ENCODE measurements at places on chromosomes 12 and 14.

GRCh38 chr12:103423516-103423910 is 72.3 kb downstream of the C12orf42 start:
- no peak for DNase-seq

- no peak for DNase-seq
Measured at GRCh38 chr14:53519137-53519536, 366.0 kb upstream of the DDHD1 start.

- DNase-seq: no peak
Measured at GRCh38 chr12:111462210-111462769, 56.6 kb downstream of the SH2B3 start.

DNA sequence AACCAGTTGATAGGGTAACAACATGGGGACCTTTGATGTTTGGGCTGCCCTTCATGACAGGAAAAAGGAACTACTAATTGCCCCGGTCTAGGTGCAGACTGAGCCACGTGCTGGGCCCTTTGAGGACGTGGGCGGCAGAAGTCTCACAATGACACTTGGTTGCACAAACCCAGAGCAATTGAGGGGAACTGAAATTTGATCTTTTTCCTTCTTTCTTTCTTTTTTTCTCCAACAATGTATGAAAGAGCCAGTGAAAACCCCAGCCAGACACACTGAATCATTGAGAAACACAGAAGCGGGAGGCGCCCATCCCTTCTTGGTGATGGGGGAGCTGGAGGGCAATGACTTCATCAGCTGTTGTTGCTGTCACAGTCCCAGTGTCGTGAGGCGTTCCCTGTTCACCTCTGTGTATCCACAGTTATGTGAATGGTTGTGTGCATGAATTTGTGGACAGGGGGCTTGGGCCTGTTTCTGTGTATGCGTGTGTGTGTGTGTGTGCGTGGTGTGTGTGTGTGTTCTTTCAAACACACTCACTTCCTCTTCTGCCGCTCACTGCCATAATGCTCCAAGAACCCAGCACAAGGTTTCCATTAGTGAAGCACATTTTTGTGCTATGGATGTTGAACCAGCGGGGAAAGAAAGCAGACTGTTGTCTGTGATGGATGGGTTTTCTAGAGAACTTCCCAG is 137.5 kb upstream of the CCND2 start:
- DNase-seq: no peak

DNA sequence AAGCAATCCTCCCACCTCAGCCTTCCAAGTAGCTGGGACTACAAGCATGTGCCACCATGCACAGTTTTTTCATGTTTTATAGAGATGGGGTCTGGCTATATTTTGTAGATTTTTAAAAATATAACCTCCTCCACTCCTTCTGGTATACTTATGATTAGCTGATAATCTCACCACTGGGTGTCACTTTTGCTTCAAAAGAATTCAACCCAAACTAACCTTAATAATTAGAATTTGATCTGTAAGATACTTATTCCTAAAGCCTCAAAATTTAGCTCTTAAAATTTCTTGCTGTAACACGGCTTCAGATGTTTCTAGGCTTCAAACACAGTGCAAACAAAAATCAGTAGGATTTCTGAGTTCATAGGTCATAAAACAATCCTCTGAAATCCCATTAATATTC is 130.3 kb downstream of the CEP83 start:
- DNase-seq: no peak

- no peak for DNase-seq
Measured at GRCh38 chr12:57759360-57759980, 4.6 kb downstream of the MARCHF9 start.

DNA sequence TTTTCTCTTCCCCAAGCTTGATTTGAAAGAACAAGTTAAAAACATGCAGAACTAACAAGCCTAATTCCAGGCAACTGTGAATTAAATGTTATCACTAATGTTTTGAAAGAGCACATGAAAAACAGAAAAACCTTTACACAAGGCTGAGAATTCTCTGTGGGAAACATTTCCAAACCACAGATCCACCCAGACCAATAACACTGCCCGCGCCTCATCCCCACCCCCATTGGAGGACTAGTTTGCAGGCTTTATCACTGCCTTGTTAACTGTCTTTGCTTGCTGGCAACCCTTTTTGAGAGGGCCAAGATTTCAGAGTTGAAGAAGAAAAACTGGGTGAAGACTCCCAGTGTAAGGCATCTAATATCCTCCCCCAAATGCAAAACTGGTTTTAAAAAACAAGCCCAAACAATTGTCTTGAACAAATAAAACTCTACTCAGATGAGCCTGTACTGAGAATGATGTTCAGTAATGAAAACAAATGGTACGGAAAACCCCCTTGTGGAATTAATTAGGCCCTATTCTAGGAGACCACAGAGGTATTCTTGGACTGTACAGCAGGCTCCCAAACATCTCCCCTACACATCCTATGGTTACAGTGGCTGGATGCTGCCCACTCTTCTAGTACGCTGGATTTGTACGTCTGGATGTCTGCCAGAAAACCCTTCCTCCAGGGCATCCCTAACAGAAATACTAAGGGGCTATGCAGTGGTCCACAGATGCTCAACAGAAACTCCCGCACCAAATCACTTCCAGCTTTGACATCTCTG is 5.8 kb downstream of the MAX start:
- no peak for DNase-seq

DNA sequence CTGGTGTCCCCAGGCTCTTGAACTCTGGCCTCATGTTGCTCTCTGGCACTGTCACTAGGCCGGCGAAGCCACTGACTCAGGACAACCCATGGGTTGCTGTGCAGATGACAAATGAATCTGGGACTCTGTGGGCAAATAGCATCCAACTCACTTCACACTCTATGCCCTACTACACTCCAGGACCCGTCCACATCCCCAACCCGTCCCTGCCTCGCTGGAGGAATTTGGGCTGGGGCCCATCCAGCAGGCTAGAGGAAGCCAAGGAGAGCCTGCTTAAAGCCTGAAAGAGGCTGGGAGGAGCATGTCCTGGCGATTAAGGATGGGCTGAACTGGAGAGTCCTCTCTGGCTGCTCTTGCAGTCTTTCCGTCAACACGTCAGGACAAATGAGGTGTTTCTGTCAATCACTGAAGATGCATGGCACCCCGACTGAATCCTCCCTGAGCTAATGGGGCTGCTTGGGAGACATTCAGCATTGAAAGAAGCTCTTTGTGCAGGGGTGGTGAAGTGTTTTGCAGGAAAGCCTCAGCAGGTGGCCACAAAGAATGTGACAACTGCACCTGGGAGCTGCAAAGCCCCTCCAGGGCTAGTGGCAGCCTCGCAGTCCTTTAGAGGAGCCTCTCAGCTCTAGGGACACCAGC is 71.7 kb downstream of the ANO2 start:
- no peak for DNase-seq

GRCh38 chr14:53501361-53502211 is 348.5 kb upstream of the DDHD1 start:
- no peak for DNase-seq

- peak; percentile 21 for DNase-seq
Measured at GRCh38 chr12:80937391-80938238, at the start of gene LIN7A. TSS of gene LIN7A (minus strand) at chr12:80937934. CDS start at chr12:80937722, 212 bp downstream.

GRCh38 chr12:109951136-109951535 is 45.0 kb downstream of the GIT2 start:
- DNase-seq: peak; percentile 20

DNA sequence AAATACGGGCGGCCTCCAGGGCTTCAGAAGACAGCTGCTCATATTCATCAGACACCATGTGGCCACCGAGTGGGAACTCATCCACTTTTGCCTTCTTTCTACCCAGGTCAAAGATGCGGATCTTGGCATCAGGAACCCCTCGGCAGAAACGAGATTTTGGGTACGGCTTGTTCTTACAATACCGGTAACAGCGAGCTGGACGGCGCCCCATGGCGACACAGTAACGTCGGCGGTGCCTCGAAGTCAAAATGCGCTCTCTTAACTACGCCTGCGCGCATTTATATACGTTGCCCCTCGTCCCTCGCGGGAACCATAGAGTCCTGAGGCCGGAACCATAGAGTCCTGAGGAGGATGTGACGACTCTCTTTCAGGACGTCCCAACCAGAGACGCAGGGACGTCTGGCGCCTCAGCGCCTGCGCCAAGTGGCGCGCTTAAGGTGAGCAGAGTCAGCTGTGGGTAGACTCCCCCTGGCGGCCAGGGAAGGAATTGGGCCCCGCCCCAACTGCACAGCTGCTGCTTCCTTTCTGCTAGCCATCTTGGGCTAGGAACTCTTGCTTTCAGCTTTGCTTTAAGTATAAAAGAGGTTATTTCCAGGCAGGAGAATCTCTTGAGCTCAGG is at the start of gene RPL10L:
TSS of gene RPL10L (minus strand) at position 256 of the 619 bp plus-strand sequence. CDS start at position 211, 45 bp downstream.
- no peak for DNase-seq

GRCh38 chr14:103220134-103220981 is 97.1 kb downstream of the TNFAIP2 start:
- DNase-seq: no peak

GRCh38 chr14:89011355-89012281 is 187.2 kb downstream of the TTC8 start:
- no peak for DNase-seq

GRCh38 chr14:100711493-100711892 is 15.2 kb upstream of the DLK1 start:
- no peak for DNase-seq

DNA sequence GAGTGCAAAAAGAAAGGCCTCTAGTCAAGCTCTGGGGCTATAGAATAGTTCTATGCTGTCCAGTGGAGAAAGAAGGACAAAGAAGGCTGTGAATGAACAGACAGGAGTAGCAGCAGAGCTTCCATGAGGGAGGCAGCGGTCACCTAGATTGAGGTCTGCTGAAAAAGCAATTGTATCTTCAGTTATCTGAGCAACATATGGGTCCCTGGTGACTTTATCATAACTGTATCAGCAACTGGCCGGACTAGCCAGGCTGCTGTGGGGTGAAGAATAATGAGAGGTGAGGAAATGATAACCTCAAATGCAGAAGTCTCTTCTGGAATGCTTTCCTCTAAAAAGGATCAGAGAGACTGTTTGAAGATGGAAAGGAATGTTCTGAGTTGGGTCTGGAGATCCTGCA is 971.3 kb upstream of the TMEM132C start:
- DNase-seq: no peak

GRCh38 chr12:95836630-95837239 is 22.0 kb upstream of the SNRPF start:
- DNase-seq: no peak

- no peak for DNase-seq
Measured at GRCh38 chr14:80973931-80974641, 18.7 kb downstream of the TSHR start.

DNA sequence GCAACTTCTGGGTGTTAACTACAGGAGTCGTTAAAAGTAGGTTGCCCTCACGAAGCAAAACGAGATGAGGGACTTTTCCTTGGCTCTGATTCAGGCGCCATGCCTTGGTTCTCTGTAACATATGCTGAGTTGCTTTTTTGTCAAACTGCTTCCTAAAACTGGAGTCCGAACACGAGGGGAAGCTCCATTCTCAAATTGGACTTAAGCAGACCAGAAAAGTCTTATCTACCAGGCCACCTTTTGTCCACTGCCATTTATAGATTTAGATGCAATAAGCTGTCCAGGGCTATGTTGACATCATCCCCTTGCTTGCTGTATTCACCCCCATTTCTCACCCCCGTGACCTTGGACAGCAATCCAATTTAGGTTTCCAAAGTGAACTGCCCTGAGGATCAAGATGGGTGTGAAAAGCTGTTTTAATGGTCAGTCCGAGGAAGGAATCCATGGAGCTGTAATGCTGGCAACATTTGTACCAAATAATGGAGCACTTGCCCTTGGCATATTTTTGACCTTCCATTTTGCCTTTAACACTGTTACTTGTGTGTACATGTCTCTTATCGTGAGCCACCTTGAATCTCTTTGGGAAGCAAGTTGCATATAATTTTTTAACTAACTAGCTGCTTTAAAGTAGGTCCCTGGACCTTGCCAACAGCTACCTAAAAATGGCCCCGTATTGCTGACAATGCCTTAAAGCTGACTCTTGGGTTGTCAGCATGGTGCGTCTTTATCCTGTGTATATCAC is 298.1 kb downstream of the EGLN3 start:
- DNase-seq: no peak

GRCh38 chr14:24264298-24264697 is 1.3 kb upstream of the TGM1 start:
- no peak for DNase-seq

DNA sequence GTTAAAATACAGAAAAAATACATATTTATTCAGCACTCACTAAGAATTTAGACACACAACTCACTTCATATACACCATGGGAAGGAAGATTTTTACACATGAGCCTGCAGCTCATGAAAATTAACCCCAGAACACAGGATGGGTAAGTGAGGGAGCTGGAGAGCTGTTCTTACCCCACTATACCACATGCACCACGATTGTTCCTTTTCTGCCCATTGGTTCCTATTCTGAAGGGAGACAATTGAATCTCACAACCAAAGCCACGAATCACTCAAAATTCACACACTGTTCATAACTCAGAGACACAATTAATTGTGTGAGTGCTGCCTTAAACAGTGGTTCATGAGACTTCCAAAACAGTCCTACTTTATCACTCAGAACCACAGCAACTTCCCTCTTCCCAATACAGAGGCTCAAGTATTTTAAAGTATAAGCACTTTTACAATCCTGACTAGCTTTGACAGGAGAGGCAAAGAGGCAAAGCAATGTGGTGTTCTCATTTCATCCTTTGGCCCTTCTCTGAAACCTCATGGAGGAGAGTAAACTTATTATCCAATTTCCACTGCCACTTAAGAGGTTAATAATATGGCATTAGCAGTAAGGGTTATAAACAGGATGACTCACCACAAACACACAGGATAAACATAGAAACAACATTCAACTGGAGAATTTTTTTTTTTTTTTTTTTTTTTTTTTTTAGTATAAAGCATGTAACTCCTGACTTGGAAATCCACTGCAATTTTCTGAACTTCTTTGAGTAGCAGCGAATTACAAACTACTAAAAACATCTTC is 59.5 kb downstream of the ITPR2 start:
- no peak for DNase-seq

GRCh38 chr14:89702876-89703200 is 251.7 kb downstream of the EFCAB11 start:
- no peak for DNase-seq

- DNase-seq: no peak
Measured at GRCh38 chr12:4909734-4910501, at the start of gene KCNA1. TSS of gene KCNA1 (plus strand) at chr12:4909905. CDS start at chr12:4911379, 1,474 bp downstream.

Data from T1000 (cell line).